ENCODE measurements at places on chromosomes 1 and 21. TPM values are rescaled to one million over a fixed set of nuclear protein-coding genes. Genes with fewer than 3 reads are reported as not detected.

LAD1 gene
- 244 TPM for total RNA-seq

KIAA1614 gene
- 0.21 TPM for total RNA-seq

ATP5IF1 gene
- total RNA-seq = 607 TPM

SPATA1 gene
- 16.8 TPM for total RNA-seq
